ENCODE measurements at places on chromosomes 12 and 14. TPM values are rescaled to one million over a fixed set of nuclear protein-coding genes. Genes with fewer than 3 reads are reported as not detected.

Gene SERPINA12
- total RNA-seq: not detected

Gene CCDC196
- not detected for total RNA-seq

Gene MMP14
- total RNA-seq: 2.5 TPM

Gene CCNK
- 84.3 TPM for total RNA-seq

Gene CD163
- not detected for total RNA-seq

Gene PLEKHD1
- total RNA-seq: 0.05 TPM

Gene RFLNA
- total RNA-seq: not detected

Gene CYP27B1
- 4.5 TPM for total RNA-seq

Gene TXNDC16
- total RNA-seq: 11.5 TPM

Gene LRRC10
- not detected for total RNA-seq

Gene MYF6
- not detected for total RNA-seq

Gene IGFBP6
- total RNA-seq: 1.8 TPM

Gene DPY19L2
- total RNA-seq: 6.0 TPM

Gene IL26
- total RNA-seq: not detected

Gene PALS1
- total RNA-seq: 4.9 TPM

Gene TMEM229B
- total RNA-seq: 5.1 TPM

Gene KCNJ8
- total RNA-seq: not detected

Gene NTN4
- total RNA-seq: not detected

Gene MYO1A
- total RNA-seq: 0.82 TPM

Gene OAS3
- total RNA-seq: 290 TPM

Gene AMN
- total RNA-seq: 0.53 TPM

Gene GUCY2C
- not detected for total RNA-seq

Gene ENO2
- total RNA-seq: 106 TPM

Gene KRT79
- total RNA-seq: 0.23 TPM

Gene CISTR
- not detected for total RNA-seq

Gene VAMP1
- total RNA-seq: 59.1 TPM

Gene CIROP
- not detected for total RNA-seq

Gene GLIPR1L1
- total RNA-seq: not detected

Gene CPNE6
- not detected for total RNA-seq

Gene TAS2R19
- 2.0 TPM for total RNA-seq

Gene ADAMTS20
- not detected for total RNA-seq

Gene TMEM233
- total RNA-seq: not detected

Gene LRP1
- total RNA-seq: 0.33 TPM

Gene TMCC3
- 0.29 TPM for total RNA-seq

Gene TMEM132C
- not detected for total RNA-seq

Gene CFAP54
- 1.4 TPM for total RNA-seq

Gene SLC8B1
- 20.6 TPM for total RNA-seq

Gene KLRC2
- 23.4 TPM for total RNA-seq

Gene SMCO3
- not detected for total RNA-seq

Gene C12orf50
- total RNA-seq: 0.18 TPM

Gene CLEC1A
- not detected for total RNA-seq

Gene SERPINA3
- total RNA-seq: not detected

Gene KRT6A
- total RNA-seq: not detected

Gene CCDC184
- 0.63 TPM for total RNA-seq

Gene TOMM20L
- not detected for total RNA-seq

Gene GNG2
- total RNA-seq: 257 TPM

Gene ZC3H10
- 10.3 TPM for total RNA-seq

Gene WDHD1
- 57.4 TPM for total RNA-seq

Gene RNASE1
- total RNA-seq: not detected

Gene RD3L
- total RNA-seq: not detected

Gene ABCC9
- total RNA-seq: 0.07 TPM

Gene LMNTD1
- total RNA-seq: not detected
